ENCODE measurements at places on chromosomes 7 and 10.

GRCh38 chr10:44010873-44011602 lies 362.4 kb upstream of the ZNF32 start:
- no peak for DNase-seq

DNA sequence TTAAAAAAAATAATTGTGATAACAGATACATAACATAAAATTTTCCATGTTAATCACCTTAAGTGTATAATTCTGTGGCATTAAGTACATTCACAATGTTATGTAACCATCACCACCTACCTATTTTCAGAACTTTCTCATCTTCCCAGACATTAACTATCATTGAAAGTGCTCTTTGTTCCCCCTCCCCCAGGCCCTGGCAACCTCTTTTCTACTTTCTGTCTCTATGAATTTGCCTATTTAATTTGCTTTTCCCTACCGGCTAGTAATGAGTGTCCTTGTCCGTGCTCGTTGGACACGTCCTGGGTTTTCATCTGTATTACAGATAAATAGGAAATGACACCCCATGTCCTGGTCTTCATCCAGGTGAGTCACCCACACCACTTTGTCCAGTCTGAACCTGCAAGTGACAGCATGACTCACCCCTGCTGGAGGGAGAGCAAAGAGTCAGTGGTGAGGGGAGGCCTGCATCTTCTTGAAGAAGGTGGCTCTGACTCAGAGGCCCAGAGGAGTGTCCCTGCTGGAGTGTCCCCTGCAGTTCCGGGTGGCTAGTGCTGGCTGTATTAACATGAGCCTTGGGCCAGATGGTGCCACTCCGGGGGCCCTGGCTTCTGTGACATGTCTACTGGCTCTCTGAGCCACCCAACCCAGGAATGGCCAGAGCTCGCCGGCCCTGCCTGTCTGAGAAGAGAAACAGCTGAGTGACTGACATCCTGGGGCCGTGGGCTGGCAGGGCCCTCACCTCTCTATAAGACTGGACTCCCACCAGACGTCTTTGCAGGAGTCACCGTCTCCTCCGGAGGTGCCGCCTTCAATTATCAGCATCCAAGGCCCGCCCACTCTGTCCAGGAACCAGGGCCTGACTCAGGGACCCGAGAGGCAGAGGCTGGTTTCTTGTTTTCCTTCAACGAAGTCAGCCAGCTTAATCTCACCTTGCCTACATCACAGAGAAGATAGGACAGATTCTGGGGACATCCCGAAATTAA lies 503.2 kb upstream of the MKI67 start:
- no peak for DNase-seq

- no peak for DNase-seq
Measured at GRCh38 chr7:100485471-100485876, 1.7 kb downstream of the NYAP1 start.

- no peak for DNase-seq
Measured at GRCh38 chr7:34060196-34060947, 155.0 kb downstream of the BMPER start.

- DNase-seq, result no peak
Measured at GRCh38 chr10:36515319-36515718, 610.1 kb upstream of the ANKRD30A start.

DNA sequence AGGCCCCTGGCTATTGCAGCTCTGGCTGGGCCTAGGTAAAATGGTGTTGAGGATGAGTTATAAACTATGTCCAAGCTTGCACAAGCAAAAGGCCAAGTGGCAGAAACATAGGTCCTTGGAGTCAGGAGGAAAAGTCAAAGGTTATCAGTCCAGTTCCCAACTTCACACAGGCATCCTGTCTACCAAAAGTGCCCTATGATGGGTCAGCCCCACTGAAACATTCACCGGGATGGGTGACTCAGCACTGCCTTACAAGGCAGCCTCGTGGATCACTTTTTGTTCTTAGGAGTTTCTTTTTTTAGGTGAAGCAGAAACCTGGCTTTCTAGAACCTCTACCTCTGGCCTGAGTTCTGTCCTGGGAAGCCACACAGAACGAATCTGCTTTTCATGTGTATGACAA lies 158.8 kb upstream of the LYZL2 start:
- DNase-seq, result no peak

GRCh38 chr10:78947226-78947625 lies 121.5 kb upstream of the ZMIZ1 start:
- DNase-seq, result no peak

DNA sequence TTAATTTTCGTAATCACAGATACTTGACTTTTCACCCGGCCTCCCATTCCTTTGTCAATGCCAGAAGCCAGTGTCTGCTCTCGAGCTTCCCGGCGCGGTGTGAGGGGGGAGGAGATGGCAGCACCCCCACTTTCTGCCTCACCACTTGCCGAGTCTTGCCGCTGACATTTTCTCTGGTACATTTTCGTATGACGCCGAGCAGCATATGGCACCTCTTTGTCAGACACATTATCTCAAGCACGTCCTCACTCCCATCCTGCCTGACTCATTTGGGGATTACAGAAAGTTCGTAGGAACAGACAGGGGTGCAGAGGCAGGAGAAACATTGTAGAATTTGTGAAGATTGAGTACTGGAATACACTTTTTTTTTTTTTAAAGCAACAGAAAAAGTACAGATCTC lies 60.8 kb upstream of the SORCS3 start:
- no peak for DNase-seq

DNA sequence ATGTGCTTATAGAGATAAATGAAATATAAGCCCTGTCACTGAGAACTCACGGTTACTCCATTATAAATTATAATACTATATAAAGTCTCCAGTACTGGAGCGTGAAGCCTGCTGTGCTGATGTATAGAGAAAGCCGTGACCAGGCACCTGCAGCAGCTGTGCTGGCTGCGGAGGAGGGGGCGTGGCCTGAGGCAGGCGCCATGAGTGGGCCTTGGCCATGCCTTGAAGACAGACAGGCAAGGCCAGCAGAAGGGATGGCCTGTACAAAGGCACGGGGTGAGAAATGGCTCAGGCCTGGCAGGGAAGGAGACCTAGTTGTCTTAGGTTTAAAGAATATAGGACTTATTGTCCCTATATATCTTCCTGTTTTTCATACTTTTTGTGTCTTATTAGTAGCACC lies 218.5 kb upstream of the STK17A start:
- no peak for DNase-seq

DNA sequence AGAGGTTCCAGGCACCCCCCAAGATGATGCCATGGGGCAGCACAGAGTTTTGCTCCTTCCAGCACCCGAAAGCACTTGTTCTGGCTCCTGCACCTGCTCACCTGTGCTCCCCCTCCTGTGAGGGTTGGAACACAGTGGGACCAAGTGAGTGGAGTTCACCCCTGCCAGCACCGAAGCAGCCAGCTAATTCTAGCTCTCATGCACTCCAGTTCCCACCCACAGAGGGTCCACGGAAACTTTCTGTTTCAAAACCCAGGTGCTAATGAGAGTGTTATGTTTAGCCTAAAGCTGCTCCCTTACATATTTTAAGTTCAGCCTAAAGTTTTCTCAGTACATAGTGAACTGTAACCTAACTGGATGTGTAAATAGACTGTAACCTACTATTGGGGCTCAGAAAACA lies 42.6 kb upstream of the SLC35G1 start:
- DNase-seq, result no peak

DNA sequence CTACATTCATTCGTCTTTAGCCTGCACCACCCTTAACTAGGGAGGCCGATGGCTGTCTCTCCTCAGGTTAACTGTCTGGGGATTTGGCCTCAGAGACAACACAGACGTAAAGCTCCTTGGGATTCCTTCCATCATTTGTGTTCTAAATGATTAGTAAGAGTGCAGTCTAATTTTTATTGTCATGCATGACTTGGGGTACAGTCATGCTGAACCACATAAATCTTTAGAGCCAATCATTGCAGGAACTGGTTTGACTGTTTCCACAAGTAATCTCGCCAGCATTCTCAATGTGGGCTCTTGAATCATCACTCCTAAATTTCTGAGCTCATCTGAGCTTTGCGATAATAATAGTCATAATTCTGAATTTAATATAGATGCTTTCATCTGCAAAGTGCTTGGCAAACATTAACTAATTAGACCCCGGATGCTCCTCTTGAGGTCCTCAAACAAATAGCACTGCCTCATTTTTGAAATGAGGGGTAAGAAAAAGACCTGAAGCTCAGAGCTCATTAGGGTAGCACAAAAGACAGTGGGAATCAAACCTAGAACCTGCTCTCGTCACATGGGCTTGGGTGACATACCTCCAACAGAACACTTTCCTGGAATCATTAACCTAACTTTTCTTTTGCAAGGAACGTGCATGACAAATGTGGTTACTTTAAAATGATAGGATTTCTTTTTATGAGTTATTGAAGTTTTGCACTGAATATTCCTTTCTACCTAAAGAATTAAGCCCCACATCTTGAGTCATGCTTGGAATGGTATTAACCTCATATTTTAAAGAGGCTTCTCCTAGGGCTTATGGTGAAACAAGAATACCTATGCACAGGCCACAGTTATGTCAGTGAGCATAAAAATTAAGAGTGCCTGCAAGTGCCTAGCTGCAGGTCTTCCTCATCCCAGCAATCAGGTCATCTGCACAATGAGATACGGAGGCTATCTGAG lies 118.9 kb upstream of the NRP1 start:
- no peak for DNase-seq

GRCh38 chr10:84308481-84309304 lies 19.7 kb upstream of the CCSER2 start:
- DNase-seq, result no peak

- DNase-seq, result no peak
Measured at GRCh38 chr7:32892521-32893206, 1.1 kb upstream of the KBTBD2 start.

- no peak for DNase-seq
Measured at GRCh38 chr10:120076996-120077706, 184.6 kb downstream of the SEC23IP start.

DNA sequence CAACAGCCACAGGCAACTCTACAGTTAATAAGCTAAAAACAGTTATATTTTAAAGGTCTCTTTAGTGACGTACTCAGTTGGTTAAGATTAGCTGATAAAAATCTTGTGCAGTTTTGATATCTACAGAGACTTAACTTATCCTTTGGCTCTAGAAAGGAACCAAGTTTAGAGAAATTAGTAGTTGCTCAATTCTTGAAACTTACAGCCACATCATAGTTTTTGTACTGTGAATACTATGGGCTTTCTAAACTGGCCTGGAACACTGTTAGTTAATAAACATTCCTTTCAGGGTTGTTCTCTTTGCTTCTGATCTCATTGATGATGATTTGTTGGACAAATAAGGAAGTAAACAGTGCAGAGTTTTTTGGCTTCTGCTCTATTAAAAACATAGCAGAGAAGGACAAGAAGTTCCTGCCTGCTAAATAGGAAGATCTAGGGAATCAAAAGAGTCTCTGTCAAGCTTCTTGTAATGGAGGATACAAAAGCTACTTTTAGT lies 73.1 kb downstream of the MKLN1 start:
- no peak for DNase-seq

DNA sequence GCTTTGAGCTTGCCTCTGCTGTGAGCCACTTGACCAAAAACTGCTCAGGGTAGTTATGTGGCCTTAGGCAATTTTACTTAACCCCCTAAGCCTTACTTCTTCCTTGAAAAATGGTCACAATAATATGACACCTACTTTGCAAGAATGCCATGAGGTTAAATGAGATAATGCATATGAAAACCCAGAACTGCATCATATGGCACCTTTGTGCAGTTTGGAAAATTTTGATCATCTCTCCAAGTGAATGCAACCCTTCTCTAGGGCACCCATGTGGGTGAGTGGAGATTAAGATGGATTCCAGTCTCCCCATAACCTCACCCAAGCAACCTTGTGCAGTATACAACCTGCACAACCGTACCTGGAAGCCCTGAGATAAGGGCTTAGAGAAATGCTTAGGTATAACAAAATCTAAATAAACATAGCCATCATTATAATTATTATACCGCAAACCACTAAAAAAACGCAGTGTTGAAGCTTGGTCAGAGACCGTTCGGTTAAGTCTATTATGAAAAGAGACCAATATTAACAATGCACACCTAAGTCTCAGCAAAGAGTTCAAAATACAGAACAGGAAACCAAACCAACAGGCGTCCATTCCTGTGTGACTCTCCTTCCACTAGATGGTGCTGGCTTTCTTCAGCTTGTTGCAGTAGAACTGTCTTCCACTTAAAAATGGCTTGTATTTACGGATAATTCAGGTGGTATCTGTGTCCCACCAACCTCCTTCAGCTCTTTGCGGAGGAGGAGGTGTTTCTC lies 21.0 kb upstream of the ASB15 start:
- no peak for DNase-seq

GRCh38 chr10:128543151-128543550 lies 416.9 kb upstream of the MKI67 start:
- no peak for DNase-seq

- DNase-seq, result no peak
Measured at GRCh38 chr10:3389130-3389529, 216.5 kb upstream of the PITRM1 start.

DNA sequence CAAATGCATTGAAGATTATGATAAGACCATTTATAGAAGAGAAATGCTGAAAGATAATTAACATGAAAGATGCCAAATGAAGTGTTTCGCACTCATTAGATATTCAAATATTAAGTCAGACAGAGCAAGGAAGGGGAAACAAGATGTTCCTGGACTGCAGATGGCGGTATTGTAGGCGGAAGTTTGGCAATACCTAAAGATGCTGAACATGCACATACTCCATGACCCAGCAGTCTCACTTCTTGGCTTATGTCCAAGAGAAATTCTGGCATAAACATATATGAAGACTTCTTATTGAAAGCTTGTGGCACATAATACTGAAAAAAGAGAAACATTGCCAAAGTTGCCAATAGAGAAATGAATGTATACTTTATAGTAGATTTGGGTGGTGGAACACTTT lies 325.4 kb upstream of the SEMA3C start:
- DNase-seq, result no peak

GRCh38 chr7:81081616-81082015 lies 162.8 kb upstream of the SEMA3C start:
- DNase-seq, result no peak

DNA sequence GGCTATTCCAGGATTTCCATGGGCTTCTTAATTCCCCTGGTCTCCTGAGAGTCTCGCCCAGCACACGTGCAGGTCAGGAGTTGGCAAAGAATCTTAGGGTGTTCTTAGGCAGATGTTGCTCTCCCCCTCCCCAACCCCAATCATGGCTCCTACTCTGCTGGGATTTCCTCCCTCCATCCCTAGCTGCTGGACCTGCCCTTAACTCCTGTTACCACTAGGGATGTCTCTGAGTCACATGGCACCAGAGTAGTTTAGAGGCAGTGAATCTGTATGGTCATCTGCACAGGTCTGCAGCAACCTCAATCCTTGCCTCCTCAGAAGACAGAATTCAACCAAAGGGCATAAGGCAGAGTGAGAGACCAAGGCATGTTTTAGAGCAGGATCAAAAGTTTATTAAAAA lies 51.8 kb upstream of the CHST3 start:
- no peak for DNase-seq
